NCI-H1930 (cell line): ENCODE measurements at places on chromosomes 2 and 18.
A peak's percentile ranks its signal among the peaks of the same experiment; 100 is the strongest.

GRCh38 chr18:45839414-45840395 lies 14.2 kb downstream of the SIGLEC15 start:
- DNase-seq = peak; percentile 27

DNA sequence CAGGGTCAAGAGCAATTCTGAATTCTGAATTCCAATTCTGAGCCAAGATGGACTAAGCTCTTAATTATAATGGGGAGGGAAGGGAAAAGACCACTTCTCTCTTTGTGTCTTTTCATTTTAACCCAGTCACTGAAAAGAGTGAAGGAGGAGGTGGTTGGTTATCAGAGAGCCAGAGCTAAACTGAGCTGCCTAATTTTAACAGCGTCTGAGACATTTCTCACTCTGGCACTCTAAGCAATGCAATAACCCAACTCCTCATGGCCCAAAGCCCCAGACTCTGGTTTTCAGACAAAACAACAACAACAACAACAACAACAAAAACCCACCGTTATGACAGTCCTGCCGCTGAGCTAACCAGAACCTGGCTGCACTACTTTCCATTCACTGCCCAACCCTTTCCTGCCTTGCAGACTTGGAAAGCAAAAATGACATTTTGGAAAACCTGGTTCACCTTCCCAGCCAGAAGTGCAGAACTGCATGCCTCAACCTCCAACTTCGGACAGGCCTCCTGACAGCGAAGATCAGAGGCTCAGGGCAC lies 1.0 kb downstream of the CHST10 start:
- DNase-seq = no peak

DNA sequence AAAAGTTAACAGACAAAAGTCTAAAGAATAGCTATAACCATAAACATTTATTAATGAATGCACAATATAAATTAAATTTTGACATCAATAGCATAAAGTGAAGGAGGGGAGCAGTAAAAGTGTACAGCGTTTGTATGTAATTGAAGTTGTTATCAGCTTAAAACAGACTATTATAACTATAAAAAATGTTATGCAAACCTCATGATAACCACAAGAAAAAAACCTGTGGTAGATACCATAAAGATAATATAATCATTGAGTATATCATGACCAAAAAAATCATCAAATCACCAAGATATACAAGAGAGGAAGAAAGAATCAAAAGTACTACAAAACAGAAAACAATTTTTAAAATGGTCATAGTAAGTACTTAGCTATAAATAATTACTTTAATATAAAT lies 122.1 kb upstream of the ID2 start:
- no peak for DNase-seq

DNA sequence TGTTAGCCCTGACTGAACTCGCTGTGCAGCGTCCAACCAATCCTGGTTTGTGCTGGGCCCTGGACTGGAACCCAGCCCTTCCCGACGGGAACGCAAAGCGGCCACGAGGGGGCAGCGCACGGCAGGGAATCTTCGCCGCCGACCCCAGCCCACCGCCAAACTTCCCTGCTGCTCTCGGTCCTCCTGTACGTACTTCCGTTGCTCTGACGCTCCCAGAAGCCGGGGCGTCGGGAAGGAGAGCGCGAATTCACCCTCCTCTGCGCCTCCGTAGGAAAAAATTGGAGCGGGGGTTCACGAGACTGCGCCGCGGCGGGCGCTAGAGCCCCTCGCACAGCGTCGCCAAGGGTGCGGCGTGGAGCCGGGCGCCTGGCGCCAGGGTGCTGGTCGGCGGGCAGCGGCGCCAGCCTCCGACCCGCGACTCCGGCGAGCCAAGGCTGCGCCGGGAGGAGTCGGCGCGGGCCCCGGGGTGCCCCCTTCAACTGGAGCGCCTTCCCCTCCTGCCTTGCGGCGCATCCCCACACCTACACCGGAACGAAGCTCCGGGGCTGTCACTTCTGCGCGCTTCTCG lies 873 bp upstream of the SH3RF3 start:
- peak; percentile 73 for DNase-seq

- no peak for DNase-seq
Measured at GRCh38 chr18:58387716-58388115, 241.2 kb downstream of the ALPK2 start.

GRCh38 chr2:221897718-221898117 lies 325.6 kb upstream of the EPHA4 start:
- no peak for DNase-seq

- no peak for DNase-seq
Measured at GRCh38 chr18:64966667-64967066, 784.1 kb upstream of the CDH7 start.

DNA sequence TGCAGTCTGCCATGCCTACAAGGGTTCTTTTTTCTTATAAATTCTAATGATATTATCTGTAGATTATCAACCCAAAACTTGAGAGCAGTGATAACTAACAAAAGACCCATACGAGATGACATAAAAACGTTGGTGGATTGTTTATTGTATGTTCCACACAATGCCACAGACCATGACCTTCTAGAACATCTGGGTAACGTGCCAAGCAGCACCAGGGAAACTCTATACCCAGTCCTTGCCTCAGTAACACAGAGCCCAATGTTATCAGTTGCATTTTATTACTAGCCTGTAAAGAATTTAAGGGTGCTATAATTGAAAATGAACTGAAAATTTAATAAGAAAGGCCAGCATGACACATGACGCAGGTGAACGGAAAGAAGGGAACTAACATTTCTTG lies 99.1 kb upstream of the UGP2 start:
- DNase-seq = no peak

- DNase-seq = no peak
Measured at GRCh38 chr2:95048825-95049682, 23.5 kb downstream of the MAL start.

- no peak for DNase-seq
Measured at GRCh38 chr18:49694402-49694801, 118.9 kb downstream of the ACAA2 start.

DNA sequence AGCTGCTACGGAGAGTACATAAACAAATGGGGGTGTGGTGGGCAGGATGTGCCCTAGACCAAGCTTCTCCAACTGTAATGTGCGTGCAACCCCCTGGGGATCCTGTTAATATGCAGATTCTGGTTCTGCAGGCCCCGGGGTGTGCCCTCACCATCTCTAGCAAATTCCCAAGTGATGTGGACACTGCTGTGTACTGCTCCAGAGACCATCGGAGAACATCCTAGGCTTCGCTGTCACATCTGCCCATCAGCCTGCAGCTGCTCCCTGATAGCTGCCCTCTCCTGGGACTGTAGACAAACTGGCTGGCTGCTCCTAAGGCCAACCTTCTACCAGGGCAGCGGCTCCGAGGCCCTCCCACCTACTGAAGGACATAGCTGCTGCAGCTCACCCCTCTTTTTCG lies 3.2 kb downstream of the HS1BP3 start:
- DNase-seq = no peak

DNA sequence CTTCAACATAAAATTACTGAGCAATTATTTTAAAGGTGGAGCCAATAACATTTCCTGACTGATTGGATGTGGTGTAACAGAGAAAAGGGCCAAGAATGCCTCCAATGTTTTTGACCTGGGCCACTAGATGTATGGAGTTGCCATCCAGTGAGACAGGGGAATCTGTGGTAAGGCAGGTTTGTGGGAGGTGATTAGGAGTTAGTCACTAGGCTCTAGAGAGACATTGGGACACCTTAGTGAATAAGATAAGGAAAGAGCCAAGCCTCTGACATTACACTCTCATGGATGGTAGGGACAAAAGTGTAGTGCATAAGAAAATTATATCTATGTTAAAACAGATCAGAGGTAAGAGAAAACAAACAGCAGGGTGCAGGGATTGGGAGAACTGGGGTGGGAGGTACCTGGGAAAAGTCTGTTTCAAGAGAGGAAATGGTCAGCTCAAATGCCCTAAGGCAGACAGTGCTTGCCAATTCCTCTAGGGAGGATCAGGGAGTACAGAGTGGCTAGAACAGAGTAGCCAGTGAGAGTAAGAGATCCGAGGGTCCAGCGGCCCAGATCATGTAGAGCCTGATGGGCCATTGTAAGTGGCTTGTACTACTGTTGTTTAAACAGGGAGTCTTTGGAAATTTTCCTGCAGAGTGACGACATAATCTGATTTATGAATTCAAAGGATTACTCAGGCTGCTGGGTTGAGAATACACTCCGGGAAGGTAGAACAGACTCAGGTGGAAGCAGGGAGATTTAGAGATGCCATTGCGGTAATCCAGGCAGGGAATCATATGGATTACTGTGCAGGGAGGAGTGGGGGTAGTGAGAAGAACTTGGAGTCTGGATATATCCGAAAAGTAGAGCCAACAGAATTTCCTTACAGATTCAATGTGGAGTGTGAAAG lies 45.7 kb upstream of the CUL3 start:
- DNase-seq = no peak

DNA sequence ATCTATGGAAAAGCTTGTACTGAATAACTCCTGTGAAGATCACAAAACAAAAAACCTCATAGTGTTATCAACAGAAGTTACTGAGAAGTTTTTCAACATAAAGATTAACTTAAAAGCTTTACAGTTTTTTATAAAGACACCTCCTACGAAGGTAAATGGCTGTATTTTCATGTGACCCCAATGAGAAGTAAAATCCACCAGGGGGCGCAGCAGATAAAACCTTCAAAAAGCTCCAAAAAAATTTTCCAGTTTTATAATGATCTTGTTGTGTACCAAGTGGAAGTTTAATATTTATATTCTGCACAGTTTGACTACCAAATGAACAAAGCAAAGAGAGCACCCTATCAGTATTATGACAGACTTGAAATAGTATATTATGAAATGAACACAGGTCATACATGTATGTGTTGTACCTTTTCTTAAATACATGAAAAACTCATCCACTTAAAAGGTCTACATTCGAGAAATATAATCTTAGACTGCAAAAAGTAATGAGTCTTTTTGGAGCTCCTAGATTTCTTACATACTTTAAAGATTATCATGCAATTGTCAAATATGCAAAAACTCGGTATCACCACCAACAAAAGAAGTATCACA lies 38.5 kb downstream of the PNO1 start:
- no peak for DNase-seq

DNA sequence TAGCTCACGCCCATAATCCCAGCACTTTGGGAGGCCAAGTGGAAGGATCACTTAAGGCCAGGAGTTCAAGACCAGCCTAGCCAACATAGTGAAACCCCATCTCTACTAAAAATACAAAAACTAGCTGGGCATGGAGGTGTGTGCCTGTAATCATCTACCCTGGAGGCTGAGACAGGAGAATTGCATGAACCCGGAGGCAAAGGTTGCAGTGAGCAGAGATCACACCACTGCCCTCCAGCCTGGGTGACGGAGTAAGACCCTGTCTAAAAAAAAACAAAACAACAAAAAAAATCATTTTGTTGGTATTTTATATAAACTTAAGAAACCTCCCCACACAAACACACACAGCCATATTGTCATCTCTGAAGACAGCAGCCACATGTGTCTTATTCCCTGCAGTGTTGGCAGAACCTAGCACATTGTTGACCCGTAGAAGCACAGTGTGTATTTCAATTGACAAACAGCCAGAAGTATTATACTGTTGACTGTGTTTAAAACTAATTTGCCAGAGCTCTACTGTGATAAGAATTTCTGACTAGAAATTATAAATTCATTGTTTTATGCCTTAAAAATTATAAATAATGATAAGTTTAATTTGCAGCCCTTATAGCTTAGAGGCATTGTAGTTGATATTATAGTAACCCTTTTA lies 68.1 kb downstream of the DNAJC10 start:
- DNase-seq = no peak

DNA sequence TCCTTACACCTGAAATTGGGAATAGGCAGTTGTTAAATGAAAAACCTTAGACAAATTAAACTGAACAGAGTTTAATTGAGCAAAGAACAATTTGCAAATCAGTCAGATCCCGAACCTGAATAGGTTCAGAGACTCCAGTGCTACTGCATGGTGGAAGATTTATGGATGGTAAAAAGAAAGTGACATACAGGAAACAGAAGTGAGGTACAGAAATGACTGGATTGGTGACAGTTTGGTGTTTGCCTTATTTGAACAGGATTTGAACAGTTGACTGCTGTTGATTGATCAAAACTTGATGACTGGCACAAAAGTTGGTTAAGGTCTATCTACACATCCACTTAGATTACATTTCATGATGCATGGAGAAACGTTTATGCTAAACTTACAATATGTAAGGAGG lies 248.8 kb downstream of the HNMT start:
- DNase-seq = no peak

- no peak for DNase-seq
Measured at GRCh38 chr2:64487256-64488049, 33.5 kb downstream of the LGALSL start.

DNA sequence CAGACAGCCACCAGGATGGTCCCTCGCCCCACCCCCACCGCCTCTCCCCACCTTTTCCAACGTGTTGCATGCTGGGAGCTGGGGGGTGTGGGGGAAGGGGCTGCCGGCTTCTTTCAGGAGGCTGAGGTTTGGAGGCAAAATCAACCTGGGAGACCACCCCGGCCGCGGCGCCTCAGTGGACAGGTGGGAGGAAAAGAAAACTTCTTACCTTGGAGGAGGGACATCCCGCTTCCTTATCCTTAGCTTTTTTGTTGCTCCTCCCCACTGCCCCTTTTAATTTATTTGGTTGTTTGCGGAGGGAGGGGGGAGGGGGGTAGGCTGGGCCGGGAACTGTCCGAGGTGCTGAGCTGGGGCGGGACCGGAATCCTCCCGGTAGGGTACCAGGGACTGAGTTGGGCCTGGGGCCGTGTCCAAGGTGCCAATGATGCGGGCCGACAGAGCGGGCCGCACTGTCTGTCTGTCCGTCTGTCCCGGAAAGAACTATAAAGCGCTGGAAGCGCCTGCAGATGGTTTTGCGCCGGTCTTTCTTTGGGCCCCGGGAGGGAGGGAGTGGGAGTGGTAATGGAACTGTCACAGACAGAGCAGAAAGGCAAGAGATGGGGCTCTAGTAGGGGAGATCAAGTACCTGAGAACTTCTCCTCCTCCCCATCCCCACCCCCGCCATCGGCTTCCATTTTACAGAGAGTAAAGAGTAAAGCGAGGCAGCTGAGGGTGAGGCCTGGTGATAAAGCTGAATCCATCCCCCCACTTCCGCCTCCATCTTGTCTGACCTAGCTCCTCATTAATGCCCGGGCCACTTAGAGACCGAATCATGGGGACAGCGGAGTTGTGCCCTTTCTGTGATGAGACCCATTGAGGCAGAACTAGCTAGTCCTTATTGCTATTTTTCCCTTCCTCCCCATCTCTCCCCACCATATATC lies 2.4 kb downstream of the CDK5R2 start:
- DNase-seq = peak; percentile 43

DNA sequence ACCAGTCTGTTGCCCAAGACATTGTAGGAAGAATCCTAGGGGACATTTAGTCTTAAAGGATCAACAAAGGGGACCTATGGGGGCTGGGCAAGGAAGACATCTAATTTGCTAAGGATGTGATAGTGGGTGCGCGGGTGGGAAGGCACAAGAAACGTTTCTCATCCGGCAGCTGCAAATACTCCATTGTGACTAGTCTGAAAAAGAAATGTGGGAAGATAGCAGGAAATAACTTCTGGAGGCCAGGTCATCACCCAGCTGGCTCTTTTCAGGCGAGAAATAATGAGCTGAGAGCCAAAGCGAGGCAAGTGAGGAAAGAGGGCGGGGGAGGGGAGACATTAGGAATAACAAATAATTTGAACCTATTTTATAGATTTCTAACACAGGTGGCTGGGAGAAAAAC lies 70.3 kb upstream of the NCK2 start:
- no peak for DNase-seq
